Esophagus squamous epithelium (tissue), 5 donors: ENCODE measurements at places on chromosomes 7 and 10.

DNA sequence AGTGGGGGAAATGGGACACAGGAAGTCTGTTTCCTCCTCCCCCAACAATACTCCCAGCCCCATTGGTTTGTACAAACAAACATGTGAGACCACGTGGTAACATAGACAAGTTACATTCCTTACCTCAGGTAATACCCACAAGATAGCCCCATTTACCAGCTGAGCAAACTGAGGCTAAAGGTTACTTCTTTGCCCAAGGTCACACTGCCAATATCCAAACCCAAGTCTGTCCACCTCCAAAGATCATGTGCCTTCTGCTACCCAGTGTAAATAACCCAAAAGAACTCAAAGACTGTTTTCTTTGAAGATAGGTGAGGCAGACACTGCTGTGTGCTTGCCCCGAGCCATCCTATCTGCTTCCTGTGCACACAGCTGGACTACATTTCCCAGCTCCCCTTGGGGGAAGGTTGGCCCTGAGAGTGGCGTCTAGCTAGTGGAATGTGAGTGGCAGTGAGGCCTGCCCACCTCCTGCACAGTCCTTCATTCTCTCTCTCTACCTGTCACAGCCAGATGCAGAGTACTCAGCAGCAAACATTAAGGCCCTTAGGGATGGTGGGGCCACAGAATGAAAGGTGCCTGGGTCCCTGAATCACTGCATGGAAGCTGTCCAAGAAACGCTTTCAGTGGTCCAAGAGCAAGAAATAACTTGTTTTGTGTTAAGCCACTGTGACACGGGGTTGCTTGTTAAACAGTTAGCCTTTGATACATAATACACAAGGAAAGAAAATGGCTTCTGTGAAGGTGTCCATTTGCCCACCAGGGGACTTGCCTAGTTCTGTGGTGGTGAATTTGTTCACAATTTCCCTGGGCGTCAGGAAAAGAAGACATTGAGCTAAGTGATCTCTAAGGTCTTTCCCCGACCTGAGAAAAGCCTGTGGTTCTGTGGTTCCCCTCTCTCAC lies 257.7 kb upstream of the NFE2L3 start:
- DNase-seq: no peak

DNA sequence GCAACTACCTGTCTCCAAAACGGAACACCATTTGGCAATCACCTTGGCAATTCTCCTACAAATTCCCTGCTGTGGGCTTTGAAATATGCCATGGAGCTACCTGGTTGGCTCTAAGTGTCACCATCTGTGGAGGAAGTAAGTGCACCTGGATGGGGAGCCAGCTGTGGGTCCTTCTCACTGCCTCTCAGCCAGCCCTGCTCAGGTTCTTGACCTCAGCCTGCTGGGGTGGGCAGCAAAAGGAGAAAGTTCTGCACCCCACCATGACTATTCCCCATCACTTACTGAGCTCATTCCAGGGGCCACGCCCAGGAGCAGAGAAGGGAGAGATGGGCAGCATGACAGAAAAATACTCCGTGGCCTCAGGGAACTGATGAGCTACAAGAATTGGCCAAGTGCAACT lies 158.7 kb downstream of the TNS3 start:
- no peak for DNase-seq

DNA sequence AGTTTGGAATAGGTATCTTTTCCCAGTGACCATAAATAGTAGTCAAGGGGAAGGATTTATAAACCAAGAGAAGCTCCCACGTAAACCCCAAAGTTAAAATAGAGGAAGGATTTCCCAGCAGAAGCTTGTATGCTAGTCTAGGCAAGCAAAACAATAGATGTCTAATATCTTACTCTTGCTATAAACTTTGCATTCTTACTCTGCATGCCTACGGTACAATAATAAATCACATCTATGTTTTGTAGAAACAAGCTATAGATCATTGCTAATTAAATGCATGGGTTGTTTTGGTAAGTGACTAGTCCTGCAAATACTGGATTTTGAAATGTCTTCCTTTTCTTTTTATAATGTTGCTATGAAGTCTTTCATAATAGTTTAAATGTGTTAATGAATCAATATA lies 585.5 kb downstream of the INHBA start:
- DNase-seq: no peak

GRCh38 chr10:4191894-4192293 lies 406.9 kb upstream of the KLF6 start:
- no peak for DNase-seq

GRCh38 chr7:143012001-143012400 lies 14.9 kb downstream of the OR9A2 start:
- DNase-seq: no peak

- DNase-seq: no peak
Measured at GRCh38 chr10:36602374-36602773, 523.0 kb upstream of the ANKRD30A start.

GRCh38 chr10:89963451-89964102 lies 262.2 kb downstream of the KIF20B start:
- no peak for DNase-seq

- DNase-seq: no peak
Measured at GRCh38 chr10:33869028-33869427, 534.6 kb upstream of the NRP1 start.

GRCh38 chr10:106949680-106950478 lies 214.6 kb downstream of the SORCS1 start:
- DNase-seq: no peak
